ENCODE measurements at places on chromosomes 7 and 10.

DNA sequence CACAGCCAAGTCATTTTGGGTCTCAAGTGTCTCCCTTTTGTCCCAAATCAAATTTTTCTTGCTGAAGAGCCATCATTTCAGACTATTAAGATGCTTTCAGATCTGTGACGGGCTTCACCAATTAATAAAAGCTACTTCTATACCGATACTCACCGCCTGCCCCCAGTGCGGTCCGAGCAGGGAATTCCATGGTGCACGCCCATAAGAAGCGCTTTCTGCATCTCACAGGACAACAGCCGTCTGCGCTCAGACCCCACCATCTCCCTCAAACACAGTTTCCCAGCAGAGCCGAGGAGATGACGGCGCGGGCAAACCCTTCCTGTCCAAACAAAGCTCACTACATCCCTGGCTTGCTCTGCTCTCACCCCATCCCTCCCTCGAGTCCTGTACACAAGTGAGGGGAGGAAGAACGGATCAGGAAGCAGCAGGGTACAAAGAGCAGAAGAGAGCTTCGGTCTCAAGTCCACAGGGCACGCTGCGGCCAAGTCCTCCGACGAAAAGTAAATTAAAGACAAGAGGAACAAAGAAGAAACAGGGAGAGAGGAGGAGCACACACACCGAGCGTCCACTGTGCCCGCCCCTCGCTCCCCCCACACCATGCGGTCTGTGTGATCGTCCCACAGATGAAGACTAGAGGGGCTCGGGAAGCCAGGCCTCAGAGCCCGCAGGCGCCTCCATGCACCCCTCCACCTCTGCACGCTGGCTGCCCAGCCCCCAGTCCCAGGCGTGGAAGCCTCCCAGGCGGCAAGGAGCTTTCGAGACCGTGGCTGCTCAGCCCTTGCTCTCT is 121.9 kb downstream of the MAD1L1 start:
- no peak for DNase-seq

GRCh38 chr10:112248584-112249295 is 34.5 kb upstream of the TECTB start:
- DNase-seq = no peak

GRCh38 chr10:86650151-86650550 is 4.2 kb upstream of the OPN4 start:
- DNase-seq = no peak

DNA sequence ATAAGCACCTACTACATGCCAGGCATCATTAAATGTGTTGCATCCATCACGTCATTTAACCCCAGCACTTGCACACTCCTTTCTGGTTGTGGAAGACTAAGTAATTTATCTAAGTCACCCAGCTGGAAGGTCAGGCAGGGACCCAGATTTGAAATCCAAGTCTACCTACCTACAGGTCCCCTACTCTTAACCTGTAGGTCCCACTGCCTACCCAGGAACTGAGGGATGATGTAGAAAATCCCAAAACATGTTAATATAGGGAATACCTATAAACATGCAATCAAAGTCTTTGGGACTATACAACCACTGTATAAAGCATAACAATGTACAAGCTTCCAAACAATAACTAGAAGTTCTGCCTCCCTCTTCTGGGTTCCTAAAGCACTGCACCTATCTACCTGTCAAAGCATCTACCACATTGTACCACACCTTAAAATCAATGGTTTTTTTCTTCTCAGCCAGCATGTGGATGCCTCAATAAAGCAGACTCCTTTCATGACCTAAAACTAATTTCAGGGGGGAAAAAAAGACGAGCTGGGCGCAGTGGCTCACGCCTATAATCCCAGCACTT is 5.6 kb downstream of the IL6 start:
- no peak for DNase-seq

DNA sequence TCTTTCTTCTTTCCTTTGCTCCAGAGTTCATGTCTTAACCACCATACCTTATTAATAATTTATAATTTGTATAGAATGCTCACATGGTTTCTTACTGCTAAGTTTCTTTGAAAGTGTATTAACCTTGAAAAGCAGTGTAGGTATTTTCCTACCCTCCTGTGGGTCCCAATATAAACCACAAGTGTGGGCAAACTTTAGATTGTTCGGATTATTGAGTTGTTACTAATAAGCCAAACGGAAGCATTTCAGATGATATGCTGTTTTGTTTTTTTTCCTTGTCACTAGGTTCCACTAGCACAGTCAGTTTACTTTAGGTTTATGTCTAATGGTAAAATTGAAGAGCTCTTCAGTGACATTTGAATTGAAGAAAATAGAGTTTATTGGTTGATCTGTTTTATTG is 10.2 kb downstream of the SSBP1 start:
- DNase-seq = no peak
